ENCODE measurements at places on chromosomes 2 and 18.

GRCh38 chr18:26206488-26206887 is 19.8 kb upstream of the TAF4B start:
- no peak for DNase-seq

GRCh38 chr2:8535469-8535795 is 146.4 kb upstream of the ID2 start:
- DNase-seq = no peak

DNA sequence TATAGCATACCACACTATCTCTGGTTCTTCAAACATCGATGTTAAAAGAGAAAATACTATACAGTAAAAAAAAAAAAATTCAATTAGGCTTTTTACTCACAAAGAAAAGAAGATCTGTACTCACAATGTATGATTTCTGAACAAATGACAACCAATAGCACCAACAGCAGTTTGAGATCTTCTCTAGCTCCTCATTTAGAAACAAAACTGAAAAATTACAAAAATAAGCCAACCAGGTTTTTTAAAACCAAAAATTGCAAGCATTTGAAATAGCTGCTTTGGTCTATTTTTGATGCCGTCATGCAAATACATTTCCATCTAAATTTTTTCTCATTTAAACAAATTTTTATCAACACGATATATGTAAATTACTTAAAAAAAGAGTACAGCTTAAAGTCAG is 34.3 kb upstream of the RALBP1 start:
- no peak for DNase-seq

DNA sequence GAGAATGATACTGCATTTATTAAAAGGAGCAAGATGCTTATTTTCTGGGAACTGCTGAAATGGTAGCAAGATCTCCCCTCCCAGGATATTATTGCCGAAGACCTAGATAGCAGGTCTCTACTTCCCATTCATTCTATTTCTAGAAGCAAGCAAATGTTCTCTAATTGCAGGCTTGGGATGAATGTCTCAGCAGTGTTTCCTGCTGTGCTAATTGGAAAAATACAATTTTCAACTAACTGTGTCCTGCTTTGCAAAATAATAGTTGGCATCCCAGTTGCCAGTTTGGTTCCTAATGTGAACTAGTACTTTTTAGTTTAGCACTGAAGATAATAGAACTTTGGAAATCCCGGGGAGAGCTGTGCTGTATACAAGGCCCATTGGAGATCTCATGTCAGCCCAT is 26.1 kb downstream of the SLC20A1 start:
- DNase-seq = no peak

DNA sequence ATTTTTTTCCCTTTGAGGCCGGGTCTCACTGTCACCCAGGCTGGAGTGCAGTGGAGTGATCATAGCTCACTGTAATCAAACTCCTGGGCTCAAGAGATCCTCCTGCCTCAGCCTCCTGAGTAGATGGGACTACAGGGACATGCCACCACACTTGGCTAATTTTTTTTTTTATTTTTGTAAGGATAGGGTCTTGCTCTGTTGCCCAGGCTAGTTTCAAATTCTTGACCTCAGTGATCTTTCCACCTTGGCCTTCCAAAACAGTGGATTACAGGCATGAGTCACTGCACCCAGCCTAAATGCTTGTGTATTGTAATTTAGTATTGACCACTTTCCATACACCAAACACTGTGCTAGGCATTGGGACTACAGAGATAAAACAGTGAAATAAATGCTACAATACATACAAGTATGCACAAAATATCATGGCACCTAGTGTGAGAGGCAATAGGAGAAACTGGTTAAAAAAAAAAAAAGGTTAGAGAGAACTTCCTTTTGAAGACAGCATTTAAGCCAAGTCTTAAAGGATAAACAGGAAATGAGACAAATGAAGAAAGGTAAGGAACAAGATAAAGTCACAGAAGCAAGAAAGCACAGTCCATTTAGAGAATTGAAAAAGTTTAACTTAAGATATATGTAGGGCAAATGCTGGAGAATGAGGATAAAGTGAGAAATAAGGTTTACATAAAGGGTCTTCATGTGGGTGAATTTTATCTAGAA is 113.4 kb downstream of the GORASP2 start:
- DNase-seq = no peak

DNA sequence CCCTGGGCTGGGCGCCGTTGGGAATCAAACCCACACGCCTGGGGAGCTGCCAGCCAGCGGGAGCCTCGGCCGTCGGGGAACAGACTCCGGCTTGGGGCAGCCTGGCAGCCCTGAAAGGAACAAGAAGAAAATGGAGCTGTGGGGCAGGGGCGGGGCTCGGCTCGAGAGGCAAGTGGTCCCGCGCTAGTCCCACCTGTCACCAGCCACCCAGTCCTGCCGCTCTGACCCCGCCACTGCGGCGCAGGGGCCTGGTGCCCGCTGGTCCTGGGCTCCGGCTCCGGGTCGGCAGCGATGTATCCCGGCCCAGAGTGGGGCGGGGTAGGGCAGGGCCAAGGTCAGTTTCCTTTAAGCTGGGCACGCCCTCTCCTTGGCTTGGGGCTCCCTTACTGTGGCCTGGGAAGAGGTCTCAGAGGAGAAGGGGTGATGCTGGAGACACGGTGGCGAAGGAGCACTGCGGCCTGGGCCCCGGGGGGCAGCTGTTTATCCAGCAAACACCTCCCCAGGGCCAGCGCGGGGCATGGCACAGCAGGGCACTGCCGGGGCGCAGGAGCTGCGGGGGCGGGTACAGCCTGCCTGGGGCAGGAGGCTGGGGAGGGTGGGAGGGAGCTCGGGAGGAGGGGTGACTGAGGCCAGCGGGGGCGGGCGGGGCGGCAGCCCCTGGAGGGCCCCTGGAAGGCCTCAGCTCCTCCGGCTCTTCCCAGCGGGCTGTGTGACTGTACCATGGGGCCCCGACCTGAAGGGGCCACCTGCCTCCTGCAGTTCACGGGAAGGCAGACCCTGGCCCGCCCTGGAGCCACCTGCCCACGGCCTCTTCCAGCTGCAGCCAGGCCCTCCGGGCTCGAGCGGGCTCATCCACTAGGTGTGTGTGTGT is 15.6 kb downstream of the ODC1 start:
- DNase-seq = no peak

DNA sequence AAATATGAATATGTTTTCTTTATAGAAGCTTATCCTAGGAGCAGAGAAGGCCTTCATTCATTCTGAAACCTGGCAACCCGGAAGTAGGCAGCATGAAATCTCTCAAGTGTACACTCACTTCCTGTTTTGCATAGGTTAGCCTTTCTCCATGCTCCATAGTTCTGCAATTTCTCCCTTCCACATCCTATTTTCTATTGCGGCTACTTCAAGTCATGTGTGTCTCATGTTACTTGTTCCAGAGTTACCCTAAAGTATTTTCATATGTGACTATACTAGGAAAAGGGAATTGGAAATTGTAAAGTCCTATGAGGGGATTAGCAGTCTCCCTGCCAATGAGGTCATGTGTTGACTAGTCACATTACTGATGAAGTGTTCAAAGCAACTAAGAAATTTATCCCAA is 320.6 kb downstream of the NCKAP5 start:
- no peak for DNase-seq

DNA sequence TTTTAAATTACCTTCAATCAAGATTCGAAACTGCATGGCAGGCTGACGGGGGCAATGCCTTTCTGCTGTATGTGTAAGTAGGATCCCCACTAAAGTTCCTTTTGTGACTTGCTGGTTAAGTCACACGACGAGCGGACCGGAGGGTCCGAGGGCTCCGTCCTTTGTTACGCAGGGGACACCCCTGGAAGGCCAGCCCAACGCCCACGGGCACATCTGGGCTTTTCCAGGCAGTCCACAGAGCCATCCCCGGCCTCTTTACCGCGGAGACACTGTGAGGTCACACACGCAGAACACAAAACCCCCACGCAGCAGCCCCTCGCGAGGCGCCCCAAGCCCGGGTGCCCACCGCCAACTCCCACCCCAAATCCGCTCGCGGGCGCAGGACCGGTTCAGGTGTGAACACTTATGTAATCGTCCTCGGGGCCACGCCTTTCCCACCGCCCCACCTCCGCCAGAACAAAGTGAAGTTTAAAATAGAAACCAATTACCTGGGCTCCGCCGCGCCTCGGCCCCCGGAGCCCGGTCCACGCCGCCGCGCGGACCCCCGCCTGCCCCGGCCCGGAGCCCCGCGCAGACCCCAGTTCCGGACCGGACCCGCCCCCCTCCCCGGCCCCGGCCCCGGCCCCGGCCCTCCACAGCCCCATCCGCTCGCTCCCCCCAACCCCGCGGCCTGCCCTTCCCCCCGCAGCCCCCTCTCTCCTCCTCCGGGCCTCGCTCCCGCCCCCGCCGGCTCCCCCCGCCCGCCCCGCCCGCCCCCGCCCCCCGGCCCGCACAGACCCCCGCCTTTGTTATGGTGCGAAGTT is 4.2 kb downstream of the ZNF516 start:
- no peak for DNase-seq

DNA sequence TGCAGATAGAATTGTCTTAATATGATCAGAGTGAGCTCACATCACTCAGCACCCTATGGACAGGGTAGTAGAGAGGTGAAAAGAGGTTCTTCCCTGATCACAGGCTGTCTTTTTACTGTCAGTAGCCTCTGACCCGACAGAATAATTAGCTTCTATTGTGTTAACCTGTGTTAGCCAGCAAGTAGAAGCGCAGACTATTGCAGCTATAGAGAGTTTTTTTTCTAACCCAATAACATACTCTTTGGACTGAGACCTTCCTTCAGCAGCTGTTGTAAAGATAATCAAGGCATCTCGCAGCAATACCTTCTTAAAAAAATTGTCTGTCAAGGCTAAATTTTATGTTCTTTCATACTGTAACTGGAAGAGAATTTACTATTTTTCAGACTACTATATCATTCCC is 670.4 kb downstream of the ADCYAP1 start:
- DNase-seq = no peak

- no peak for DNase-seq
Measured at GRCh38 chr2:215970425-215970824, 42.9 kb downstream of the MREG start.

GRCh38 chr2:17533546-17533945 is 7.0 kb upstream of the VSNL1 start:
- no peak for DNase-seq

DNA sequence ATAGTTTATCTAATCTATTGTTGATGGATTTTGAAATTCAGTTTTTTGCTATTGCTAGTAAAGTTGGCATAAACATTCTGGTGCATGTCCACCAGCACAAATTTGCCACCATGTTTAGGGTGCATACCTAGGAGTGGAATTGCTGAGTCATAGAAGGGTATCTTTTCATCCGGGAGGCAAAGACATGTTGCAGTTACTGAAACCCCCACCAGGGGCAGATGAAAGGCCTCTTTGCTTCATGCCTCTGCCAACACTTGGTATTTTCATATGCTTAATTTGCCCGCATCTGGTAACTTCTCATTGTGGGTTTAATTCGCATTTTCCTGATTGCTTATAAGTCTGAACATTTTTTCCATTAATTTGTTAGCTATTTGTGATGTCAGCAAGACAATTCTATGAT is 8.2 kb downstream of the DCC start:
- no peak for DNase-seq

- no peak for DNase-seq
Measured at GRCh38 chr2:9086465-9086864, 83.0 kb upstream of the MBOAT2 start.

DNA sequence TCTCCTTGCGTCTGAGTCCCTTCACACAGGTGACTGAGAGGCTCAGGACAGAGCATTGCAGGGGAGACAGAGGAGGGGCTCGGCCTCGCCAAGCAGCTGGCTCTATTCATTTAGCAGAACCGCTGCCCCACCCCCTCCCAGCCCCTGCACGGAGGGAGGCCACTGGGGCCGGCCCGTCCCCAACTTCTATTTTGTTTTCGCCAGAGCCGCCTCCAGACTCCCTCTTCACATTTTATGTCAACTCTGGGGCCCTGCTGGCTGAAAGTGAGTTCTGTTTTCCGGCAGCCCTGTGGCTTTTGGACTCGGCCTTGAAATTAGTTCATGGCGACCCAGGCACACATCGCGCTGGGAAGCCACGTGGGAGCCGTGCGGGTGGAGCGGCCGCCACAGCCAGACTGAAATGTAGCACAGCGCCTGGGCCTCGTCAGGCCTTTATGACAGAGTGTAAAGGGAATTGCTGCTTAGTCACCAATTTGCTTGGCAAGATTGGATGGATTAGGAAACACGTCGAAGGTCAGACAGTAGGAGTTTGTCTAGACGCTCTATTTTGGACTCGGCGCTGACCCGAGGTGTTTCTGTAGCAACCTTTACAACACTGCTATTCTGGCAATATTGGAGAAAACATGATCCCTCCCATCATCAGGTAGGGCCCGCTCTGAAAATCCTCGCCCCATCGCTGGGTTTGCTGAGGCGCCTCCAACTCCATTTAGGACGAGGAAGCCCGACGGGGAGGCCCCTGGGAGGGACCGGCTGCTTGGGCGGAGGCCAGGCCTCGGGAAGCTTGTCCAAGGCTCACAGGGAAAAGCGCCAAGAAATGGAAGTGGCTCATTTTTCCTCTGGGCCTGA is 90.7 kb upstream of the CTDP1 start:
- DNase-seq = peak; percentile 68

- DNase-seq = no peak
Measured at GRCh38 chr2:61235716-61236115, 73.7 kb downstream of the C2orf74 start.

GRCh38 chr2:134623796-134624195 is 95.0 kb downstream of the TMEM163 start:
- no peak for DNase-seq

DNA sequence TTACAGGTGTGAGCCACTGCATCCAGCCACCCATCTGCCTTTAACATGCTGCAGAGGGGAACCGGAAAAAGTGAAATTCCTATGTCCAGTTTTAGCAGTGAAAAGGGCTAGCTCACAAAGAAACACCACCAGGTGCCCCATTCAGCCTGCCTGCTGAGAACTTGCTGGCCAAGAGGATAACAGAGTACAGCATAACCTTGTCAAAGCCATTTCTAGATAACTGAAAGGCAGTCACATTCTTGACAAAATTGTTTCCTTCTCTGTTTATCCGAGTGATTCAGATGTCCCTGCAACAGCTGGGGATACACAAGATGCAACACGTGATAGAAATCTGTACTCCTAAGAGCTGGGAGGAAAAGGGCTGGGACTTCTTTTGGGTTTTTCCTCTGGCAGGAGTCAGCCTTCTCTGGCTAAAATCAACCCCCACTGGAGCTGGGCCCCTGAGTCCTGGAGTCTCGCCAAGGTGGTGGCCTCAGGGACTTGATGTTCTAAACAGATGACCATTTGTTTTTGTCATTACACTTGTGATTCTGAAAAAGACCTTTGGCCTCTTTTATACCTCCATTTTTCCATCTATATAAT is 505.4 kb downstream of the BCL11A start:
- no peak for DNase-seq

DNA sequence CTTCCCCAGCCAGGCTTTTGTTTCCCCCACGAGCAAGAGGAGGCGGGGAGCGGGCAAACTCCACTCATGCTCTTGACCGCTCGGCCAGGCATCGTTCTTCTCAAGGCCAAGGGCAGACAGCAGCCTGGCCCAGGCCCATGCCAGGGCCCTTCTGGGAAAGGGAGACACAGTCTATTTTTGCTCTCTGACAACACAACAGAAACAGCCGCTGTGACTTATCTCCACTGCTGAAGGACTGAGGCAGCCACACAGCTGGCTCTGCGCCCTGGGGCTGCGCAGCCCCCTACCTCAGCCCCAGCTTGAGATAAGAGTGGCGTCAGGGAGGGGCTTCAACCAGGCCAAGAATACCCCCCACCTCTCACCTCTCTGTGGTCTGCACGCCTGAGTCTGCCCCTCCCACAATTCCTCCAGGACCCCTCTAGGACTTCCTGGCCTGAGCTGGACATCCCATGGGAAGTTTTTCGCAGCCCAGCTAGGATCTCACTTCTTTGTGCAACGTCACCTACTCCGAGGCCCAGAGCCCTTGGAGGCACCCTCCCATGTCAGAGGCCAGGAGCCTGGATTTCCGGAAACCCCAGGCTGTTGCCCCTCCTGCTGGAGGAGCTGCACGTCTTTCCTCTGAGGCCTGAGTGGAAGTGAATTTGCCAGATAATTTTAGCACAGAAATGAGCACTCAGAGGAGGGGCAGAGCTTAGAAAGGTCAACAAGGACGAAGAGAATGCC is 118.9 kb upstream of the OTOS start:
- no peak for DNase-seq
